ENCODE measurements at places on chromosomes 7 and 10.

GRCh38 chr7:96235281-96235680 lies 86.6 kb downstream of the SLC25A13 start:
- DNase-seq: no peak

DNA sequence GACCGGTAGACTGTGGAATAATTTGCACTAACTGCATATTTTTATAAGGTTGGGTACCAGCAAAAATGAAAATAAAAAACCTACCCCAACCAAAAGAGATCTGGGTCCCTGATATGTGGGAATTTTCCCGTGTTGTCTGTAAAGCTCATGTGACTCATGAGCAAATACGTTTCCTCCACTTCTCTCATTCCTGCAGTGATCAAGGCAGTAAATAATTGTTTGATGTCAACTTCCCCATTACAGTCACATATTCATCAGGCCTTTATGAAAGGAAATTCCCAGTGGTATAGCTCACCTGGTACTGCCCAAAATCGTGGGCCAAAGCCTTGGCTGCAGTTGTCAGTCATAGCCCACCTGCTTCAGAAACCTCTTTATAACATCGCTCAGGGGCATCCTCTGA lies 166.0 kb upstream of the ANK3 start:
- DNase-seq: no peak

DNA sequence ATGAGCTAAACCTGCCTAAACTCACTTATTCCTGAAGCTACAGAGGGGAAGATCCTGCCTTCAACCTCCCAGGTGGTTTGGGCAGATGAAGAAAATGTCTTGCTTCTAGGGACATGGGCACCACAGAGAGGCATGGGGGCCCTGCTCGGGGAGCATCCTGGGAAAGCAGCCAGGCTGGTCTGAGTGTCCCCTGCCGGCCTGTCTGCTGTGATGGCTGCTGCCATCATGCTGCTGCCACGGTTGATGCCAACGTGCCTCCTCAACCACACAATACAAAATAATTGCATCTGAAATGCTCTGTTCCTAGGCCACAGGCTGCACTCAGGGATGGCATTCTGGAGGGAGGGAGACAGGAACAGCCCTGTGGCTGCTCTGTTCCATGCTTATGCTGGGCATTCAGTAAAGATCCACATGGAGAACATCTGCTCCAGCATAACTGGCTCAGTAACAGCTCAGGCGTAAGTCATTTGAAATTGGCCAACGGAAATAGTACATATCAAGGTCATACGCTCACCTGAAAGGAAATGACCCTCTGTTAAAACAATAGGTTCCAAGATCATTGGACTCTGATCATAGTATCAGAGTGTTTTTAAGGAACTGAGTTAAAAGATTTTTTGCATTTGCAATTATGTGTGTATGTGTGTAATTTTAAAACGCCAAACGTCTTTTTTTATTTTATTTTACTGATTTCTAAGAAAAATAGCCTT lies 299.0 kb downstream of the TNS3 start:
- no peak for DNase-seq

- DNase-seq: no peak
Observed at GRCh38 chr10:124364674-124365073, 54.0 kb downstream of the OAT start.

GRCh38 chr10:66321723-66322665 lies 603.8 kb upstream of the LRRTM3 start:
- no peak for DNase-seq

GRCh38 chr10:68871731-68872342 lies 29.3 kb upstream of the DDX50 start:
- DNase-seq: no peak

- no peak for DNase-seq
Observed at GRCh38 chr7:135420786-135421185, 89.1 kb downstream of the CNOT4 start.

- DNase-seq: no peak
Observed at GRCh38 chr7:156906200-156906649, 13.2 kb upstream of the LMBR1 start.

- DNase-seq: no peak
Observed at GRCh38 chr10:77463967-77464745, 173.5 kb downstream of the KCNMA1 start.

DNA sequence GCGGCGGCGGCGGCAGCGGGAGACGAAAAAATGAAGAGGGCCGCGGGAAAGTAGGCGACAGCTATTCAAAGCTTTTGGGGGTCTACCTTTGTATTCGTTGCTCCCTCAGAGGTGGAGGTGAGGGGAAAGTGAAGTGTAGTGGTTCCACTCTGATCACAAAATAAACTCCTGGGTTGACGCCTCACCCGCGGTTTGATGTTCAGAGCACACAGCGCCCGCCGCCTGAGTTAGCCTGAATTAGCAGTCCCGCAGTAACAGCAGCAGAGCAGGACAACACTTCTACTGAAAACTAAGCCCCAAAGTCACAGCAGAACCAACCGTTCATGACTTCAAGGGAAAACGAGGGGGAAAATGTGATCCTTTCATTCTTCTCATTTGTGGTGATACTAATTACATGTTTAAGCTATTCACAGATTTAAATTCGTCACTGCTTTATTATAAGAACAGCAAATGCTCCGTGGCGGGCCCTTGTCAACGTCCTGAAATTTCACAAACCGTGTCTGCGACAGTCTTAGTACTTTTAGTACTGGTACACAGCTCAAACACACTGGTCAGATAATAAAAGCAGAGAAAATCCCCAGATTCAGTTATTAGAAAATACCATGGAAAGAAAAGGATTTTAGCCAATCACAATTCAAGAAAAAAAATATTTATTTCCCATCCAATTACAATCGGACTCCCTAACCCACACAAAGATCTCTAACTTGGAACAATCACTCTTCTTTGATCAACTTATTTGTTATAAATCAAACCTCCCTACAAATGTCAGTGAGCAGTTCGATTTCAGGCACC lies 563 bp upstream of the JMJD1C start:
- no peak for DNase-seq

DNA sequence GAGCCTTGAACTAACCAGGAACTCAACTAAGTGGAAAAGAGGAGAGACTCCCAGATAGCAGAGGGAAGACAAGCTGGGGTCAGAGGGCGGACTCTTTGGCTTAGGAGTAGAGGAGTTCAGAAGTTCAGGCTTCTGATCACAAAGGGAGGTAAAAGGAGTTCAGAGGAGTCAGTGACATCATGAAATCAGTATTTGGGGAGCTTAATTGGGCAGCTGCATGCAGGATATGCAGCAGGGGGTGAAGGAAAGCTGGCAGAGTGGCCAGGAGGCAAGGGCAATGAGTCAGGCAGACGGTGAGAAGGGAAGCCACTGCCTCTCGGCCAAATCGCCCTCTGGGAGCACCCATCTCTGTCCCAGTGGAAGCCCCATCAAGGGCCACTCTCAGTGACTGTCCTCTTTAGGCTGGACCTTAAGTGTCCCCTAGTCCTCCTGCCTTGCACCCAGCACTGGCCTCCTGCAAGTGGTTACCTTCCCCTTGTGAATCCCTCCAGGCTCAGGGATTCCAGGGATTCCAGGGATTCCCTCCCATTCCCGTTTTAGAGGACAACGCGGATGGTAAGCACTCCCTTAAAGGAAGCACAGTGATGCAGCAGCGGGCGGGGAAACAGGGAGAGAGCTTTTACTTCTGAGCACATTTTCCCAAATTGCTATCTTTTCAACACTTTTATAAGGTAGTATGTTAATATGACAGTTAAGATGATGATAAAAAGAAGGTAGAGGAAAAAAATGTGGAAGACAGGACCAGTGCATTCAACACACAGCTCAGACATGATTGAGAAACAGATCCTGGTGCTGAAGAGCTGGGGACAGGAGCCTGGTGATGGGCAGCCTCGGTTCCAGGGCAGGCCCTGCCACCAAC lies 72.6 kb downstream of the KCNMA1 start:
- no peak for DNase-seq

DNA sequence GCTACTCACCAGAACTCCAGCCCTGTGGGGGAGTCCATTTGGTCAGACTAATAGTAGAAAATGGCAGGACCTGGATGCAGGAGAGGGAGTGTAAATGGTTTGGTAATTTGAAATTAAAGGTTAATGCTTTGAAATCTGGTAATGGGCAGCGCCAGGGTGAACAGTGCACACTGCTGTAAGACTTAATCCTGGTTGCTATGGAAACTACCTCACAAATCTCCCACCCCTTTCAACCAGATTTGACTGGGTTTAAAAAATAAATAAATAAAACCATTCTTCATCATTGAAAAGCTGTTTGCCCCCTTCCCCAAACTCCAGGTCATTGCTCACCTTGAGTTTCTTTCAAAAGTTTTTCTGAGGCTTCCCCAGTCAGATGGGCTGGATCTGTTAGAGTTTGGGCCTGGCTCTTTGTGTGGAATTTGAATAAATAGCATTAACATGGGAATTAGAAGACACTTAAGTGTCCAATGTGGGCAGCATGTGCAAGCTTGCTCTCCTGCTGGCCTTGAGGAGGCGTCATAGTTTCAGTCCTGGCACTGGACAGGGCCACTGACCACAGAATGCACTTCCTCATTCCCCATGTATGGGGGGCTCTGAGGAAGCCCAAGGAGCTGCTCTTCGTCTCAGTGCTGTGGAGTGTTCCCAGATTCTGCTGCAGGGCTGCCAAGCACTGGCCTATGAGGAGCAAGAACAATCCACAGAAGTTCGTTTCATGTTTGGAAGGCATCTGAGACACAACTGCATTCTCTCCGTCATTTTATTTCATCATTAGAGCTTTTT lies 90.7 kb downstream of the LRRC4 start:
- no peak for DNase-seq
